ENCODE measurements at places on chromosomes 12 and 14.

DNA sequence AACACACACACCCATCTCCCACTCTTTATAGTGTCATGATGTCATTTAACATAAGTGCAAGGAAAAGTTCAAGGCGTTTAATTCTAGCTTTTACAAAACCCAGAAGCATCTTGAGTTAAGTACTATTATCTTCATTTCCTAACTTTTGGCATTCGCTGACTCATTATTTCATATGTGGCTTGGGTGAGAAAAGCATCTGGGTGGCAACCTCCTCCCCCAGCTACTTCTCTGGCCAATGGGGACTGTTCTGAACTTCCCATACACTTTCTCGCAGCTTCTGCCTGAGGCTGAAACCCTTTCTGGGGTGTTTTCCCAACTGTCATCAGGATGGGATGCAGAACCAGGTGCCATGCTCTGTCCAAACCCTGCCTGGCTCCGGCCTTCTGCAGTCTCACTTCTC, 2.8 kb upstream of the MARK3 start:
- peak; percentile 97 for DNase-seq

- DNase-seq, result no peak
Measured at GRCh38 chr12:26612203-26612602, 220.8 kb downstream of the ITPR2 start.

DNA sequence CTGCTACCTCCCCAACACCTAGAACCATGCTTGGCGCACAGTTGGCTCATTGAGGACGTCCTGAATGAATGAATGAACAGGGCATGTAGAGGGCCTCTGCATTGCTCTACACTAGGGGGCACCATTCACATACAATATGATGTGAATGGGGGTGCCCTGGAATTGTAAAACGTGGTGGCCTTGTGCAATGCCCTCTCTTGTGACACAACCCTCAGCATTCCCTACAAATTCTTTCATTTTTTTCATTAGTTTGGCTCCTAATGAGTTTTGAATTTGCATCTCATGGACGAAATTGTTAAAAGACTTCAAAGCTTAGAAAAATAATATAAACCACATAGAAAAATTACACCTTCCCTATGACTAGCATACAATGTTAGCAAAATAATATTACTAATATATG, 2.3 kb upstream of the DIO2 start:
- DNase-seq, result peak; percentile 81

DNA sequence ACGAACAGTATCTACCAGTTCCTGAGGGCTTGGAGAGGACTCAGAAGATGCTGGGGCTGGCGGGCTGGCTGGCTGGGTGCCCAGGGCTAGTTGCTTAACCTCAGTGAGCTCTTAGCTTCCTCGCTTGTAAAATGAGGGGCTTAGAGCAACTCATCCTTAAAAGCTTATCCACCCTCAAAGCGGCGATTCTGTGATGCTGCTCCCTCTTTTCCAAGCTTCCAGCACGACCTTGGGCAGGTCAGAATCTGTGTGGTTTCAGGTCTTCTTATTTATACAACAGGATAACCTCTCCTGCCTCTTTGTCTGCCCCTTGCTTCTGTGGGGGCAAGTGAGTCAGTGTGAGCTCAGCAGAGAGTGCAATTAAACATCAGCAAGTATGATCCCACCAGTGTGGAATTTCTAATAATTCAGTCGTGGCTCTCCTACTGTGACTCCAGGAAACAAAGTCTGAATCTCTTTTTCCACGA, 281.8 kb downstream of the KSR2 start:
- DNase-seq, result no peak

GRCh38 chr14:22007784-22008412, 334.3 kb upstream of the OR4E1 start:
- DNase-seq, result no peak
